CD4-positive, alpha-beta T cell treated with Interleukin-12 subunit alpha and Interleukin-12 subunit beta, for 1 hour (primary cell): ENCODE measurements at places on chromosomes 4 and X.

DNA sequence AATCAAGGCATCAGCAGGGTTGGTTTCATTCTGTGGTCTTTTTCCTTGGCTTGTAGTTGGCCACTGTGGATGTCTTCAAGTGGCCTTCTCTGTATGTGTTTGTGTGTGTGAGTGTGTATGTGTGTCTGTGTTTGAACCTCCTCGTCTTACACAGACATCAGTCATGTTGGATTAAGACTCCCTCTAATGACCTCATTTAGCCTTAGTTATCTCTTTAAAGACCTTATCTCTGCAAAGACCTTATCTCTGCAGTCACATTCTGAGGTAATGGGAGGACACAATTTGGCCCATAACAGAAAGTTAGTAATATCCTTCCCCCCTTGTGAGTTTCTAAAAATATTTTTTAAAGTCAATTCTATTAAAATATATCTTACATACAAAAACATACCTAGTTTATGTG lies 126.7 kb downstream of the EMCN start:
- no peak for DNase-seq

DNA sequence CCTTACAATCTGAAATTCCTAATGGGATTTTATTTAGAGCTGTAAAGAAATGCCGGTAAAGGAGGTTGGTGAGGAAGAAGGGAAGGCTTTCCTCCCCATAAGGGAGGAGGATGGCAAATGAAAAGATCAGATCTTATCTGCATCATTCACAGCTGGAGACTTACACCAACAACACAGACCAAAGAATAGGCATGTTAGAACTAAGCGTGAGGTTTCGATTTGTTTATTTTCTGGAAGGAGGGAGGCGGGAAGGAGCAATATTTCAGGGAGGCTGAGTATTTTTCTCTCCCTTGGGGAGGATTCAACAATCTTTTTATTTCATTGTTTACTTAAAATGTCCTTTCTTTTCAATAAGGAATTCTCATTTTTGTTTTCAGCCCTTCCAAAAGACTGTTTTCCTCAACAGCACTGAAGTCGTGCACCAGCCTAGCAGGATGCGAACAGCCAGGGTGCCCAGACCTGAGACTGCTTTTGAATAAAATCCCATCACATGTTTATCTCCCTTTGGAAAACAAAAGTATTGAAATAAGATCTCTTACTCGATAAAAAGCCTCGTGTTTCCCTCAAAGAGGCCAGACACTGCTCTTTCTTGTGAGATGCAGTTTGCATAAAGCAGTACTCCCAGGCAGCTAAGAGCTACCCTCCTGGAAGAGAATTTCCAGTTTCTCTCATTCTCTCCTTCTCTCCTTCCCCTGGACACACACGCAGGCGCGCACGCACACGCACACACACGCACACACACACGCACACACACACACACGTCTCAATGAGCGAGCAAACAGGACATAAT lies 236.1 kb downstream of the MGST2 start:
- no peak for DNase-seq

DNA sequence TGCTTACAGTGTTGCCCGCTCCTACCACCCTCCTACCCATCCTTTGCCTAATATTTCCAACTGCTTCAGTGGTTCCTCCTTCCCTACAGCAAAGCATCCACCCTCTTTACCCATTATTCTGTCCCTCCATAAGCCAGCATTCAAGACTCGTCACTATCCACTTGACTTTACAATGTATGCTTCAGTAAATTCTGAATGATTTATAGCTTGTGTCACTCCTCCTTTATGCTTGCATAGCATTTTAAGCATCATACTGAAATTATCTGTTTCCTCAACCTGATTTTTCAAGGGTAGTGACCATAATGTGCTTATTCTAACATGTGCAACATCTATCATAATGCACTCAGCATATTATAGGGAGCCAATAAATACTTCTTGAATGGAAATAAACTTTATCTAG lies 365.5 kb downstream of the RAB28 start:
- DNase-seq, result no peak

DNA sequence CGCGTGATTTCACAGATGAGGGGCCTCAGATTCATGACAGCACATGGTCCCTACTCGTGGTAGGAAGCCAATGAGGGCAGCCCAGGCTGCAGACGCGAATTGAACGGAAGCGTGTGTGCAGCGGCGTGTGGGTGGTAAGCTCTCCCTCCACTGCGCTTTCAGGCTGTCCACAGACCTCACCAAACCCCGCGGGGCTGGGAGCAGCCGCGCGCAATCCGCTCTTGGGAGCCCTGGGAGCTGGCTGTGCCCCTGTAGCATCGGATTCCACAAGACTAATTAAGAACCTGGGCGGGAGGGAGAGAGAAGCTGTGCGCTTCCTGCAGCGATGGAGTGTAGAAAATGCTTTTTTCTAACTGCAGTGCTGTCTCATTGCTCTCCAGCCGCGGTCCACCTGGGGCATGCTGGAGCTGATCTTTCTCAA lies 134.9 kb downstream of the STOX2 start:
- DNase-seq, result no peak

GRCh38 chr4:174089711-174090110 lies 193.8 kb downstream of the FBXO8 start:
- no peak for DNase-seq

DNA sequence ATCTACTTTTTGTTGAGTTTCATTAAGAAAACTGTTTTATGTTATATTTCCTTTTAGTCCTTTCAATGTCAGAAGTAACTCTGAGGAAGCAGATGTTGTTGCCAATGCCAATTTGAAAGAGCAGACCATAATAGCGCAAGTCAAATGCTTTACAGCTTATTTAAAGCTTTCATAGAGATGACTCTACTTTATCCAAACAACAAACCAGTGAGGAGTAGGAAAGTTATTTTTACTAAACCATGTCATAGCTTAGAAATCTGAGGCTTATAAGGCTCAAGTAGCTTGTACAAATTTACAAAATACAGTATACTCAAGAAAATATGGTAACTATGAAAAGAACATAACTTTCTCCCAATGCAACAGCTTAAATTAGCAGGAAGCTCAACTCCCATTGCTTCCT lies 40.1 kb upstream of the SPOCK3 start:
- DNase-seq, result no peak

GRCh38 chrX:132364313-132364712 lies 124.5 kb downstream of the MBNL3 start:
- DNase-seq, result no peak

DNA sequence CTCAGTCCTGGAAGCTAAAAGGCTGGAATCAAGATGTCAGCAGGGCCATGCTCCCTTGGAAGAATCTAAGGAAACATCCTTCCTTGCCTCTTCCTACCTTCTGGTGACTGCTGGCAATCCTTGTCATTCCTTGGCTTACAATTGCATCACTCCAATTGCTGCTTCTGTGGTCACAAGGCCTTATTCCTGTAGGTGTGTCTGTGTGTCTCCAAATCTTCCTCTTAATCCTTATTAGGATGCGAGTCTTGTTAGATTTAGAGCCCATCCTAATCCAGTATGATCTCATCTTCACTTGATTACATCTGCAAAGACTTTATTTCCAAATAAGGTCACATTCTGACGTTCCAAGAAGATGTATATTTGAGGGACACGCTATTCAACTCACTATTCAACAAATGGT lies 52.2 kb downstream of the SMIM20 start:
- no peak for DNase-seq

- DNase-seq, result no peak
Measured at GRCh38 chrX:132590350-132591026, 101.7 kb upstream of the MBNL3 start.

DNA sequence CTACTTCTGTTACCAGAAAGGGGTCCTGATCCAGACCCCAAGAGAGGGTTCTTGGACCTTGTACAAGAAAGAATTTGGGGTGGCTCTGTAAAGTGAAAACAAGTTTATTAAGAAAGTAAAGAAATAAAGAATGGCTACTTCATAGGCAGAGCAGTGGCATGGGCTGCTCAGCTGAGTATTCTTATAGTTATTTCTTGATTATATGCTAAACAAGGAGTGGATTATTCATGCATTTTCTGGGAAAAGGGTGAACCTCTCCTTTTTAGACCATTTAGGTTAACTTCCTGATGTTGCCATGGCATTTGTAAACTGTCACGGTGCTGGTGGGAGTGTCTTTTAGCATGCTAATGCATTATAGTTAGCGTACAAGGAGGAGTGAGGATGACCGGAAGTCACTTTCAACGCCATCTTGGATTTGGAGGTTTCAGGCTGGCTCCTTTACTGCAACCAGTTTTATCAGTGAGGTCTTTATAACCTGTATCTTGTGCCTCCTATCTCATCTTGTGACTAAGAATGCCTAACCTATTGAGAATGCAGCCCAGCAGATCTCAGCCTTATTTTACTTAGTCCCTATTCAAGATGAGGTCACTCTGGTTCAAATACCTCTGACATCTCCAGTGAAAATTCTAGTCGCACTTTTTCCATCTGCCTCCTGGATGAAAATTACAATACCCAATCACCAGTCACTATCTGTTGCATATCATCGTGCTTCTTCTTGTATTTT lies 15.5 kb upstream of the TDO2 start:
- no peak for DNase-seq

DNA sequence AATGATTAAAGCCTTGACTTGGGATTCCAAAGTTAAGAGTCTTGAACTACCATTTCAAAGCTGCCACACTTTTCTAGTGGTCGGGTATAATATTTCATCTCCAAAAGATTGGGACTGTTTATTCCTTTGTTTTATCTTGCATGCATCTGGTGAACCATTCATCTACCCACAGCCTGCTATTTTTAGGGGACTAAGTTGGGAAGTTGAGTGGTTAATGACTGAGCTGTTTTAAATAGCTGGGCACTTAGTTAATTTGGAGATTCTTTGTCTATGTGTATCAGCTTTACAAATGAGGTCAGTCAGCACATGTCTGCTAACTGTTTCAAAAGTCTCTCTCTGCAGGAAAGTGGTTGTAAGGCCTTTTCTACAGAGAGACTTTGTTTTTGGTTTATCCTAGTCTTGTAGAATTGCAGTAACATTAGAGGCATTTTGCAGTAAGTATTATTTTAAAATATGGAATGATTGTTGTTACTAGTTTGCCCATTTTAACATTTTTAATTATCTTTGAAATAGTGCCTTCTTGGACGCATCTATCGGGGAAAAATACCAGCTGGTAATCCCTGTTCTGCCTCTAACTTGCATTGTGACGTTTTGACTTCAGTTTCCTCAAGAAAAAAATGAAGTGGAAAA lies 8.2 kb downstream of the BMP2K start:
- no peak for DNase-seq

GRCh38 chrX:153897899-153898298 lies 6.6 kb upstream of the AVPR2 start:
- no peak for DNase-seq

DNA sequence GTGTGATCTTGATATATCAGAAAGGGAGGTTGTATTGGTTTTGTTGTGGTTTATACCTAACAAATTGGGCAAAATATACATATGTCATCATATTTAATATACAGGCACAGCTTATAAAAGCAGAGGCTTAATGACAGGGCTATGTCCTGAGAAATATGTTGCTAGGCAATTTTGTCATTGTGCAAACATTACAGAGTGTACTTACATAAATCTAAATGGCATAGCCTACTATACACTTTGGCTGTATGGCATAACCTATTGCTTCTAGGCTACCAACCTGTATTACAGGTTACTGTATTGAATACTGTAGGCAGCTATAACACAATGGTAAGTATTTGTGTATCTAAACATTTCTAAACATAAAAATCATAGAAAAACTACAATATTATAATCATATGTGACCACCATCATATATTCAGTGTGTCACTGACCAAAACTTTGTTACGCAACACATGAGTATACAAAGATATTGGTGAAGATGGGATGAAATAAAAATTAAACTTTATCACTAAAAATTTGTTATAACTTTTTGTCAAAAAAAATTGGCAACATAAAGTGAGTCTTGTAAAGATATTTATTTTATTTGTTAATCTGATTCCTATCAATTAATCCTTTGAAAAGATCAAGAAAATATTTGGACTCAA lies 414.0 kb upstream of the HS3ST1 start:
- no peak for DNase-seq

GRCh38 chr4:26859762-26860156 lies 882 bp upstream of the STIM2 start:
- DNase-seq, result no peak
